Stimulated activated CD8-positive, alpha-beta memory T cell treated with anti-CD3 and anti-CD28 coated beads, Interleukin-4, amount 100 ng/mL, for 24 hours (primary cell): ENCODE measurements at places on chromosomes 1 and 21.

GRCh38 chr1:175708787-175709186, 34.6 kb downstream of the TNR start:
- DNase-seq: no peak

GRCh38 chr1:212228076-212228475, 57.1 kb upstream of the PPP2R5A start:
- DNase-seq: no peak

- DNase-seq: no peak
Observed at GRCh38 chr1:232385221-232385620, 244.7 kb downstream of the SIPA1L2 start.

- no peak for DNase-seq
Observed at GRCh38 chr1:29033829-29034466, 89.8 kb downstream of the TMEM200B start.

GRCh38 chr1:32172621-32173245, 6.7 kb upstream of the TXLNA start:
- DNase-seq: no peak

- DNase-seq: no peak
Observed at GRCh38 chr1:225771661-225772322, 5.8 kb upstream of the SRP9 start.

- no peak for DNase-seq
Observed at GRCh38 chr1:2360588-2361364, 30.6 kb downstream of the MORN1 start.
